ENCODE measurements at places on chromosomes 13 and 19.

GRCh38 chr13:60584976-60585375 lies 188.0 kb downstream of the TDRD3 start:
- no peak for DNase-seq

DNA sequence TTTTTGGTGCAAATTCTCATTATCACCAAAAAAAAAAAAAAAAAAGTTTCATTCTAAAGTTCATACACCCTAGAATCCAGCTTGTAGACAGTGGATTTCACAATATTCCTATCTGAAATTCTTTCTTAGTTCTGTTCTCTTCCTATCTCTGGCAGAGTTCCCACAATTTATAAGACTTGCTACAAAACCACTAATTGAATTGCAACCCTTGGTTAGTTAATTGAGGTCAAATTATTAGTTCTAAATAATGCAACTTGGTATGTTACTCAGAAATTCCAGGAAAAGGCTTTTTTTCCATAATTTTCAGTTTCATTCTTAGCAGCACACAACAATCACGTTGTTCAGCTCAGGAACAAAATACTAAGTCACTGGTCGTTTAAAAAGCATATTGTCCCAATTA lies 58.5 kb downstream of the SPATA13 start:
- DNase-seq, result no peak

- DNase-seq, result no peak
Observed at GRCh38 chr13:96490496-96490989, 400.6 kb downstream of the HS6ST3 start.

DNA sequence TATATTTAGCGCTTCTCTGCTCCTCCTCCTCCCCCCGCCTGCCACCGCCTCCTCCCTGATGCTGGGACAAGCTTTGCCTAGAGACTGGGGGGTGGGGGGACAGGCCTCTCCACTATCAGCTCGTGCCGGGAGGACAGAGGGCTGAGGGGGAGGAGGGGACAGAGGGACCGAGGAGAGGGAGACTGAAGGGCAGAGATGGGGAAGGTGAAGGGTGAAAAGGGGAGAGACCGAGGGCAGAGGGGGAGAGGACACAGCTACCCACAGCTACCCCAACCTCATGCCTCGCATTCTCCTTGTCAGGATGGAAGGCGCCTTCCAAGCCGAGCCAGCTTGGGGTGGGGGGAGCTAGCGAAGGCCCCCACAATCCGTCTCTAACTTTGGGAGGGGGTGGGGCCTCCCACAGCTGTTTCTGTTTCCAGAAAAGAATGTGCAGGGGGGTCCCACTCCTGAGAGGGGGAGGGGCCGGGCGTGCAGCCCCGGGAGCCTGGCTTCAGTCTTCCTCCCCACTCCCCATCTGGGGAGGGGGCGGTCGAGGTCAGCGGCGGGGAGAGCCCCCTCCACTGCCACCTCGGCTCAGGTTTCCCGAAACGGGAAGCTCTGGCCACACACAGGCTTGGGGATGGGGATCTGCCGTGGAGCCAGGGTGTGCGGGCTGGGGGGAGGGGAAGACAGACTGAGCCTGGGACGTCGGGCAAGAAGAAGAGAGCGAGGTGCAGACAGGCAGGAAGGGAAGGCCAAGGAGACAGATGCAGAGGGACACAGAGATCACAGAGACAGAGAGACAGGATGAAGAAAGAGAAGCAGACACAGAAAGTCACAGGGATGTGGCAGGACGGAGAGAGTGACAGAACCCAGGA lies 1.6 kb downstream of the DACT3 start:
- DNase-seq, result no peak

- DNase-seq, result no peak
Observed at GRCh38 chr19:5042556-5042955, 73.6 kb downstream of the KDM4B start.

GRCh38 chr13:92074658-92075057 lies 676.2 kb downstream of the GPC5 start:
- no peak for DNase-seq

DNA sequence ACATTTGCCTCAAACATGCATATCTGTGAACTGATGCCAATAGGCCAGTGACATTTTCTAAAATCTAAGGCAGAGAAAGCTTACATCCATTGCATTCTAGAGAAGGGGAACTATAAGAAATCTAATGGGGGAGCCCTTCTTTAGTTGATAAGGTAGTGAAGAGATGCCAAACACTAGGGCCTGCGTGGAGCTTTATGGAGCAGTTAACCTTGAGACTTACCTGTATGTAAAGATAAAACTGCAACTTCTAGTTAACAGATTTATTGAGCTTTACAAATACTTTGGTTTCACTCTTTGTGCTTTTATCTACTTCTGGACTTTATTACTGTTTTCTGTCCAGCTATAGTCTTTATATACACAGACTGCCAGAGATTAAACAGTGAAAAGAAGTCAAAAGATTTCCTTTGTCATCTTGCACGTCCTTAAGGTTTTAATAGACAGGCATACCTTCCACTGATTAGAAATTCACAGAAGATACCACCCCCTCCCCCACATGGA lies 457.6 kb downstream of the KLF12 start:
- no peak for DNase-seq

DNA sequence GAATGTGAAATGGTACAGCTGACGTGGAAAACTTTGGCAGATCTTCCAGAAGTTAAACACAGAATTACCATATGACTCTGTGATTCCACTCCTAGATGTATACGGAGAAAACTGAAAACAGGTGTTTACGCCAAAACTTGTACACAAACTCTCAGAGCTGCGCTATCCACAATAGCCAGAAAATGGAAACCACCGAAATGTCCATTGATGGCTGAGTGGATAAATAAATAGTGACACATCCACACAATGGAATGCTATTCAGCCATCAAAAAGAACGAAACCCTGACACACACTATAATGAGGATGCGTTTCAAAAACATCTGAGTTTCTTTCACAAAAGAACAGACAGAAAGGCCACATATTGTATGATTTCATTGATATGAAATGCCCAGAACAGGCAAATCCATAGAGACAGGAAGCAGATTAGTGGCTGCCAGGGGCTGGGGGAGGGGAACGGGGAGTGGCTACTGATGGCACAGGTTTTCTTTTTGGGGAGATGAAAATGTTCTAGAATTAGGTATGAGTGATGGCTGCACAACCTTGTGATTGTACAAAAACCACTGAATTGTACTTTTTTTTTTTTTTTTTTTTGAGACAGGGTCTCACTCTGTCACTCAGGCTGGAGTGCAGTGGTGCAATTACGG lies 33.0 kb downstream of the IL12RB1 start:
- DNase-seq, result no peak

GRCh38 chr19:42247640-42248199 lies 5.3 kb upstream of the GSK3A start:
- DNase-seq, result no peak

- no peak for DNase-seq
Observed at GRCh38 chr13:90640976-90641375, 706.5 kb upstream of the MIR17HG start.

DNA sequence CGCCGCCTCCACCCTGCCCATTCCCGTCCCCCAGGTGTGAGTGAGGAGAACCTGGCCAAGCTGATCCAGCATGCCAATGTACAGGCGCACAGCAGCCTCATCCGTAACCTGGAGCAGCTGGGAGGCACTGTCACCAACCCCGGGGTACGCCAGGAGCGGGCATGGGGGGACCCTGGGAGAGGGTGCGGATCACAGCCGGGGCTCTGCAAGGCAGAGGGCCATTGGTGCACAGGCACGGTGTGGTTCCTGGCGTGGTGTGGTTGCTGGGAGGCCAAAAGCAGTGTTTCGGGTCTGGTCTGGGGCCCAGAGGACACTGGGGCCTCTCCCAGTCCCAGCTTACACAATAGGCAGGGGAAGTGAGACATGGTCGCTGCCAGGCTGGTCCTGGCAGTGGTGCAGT lies 8.3 kb downstream of the STXBP2 start:
- no peak for DNase-seq

DNA sequence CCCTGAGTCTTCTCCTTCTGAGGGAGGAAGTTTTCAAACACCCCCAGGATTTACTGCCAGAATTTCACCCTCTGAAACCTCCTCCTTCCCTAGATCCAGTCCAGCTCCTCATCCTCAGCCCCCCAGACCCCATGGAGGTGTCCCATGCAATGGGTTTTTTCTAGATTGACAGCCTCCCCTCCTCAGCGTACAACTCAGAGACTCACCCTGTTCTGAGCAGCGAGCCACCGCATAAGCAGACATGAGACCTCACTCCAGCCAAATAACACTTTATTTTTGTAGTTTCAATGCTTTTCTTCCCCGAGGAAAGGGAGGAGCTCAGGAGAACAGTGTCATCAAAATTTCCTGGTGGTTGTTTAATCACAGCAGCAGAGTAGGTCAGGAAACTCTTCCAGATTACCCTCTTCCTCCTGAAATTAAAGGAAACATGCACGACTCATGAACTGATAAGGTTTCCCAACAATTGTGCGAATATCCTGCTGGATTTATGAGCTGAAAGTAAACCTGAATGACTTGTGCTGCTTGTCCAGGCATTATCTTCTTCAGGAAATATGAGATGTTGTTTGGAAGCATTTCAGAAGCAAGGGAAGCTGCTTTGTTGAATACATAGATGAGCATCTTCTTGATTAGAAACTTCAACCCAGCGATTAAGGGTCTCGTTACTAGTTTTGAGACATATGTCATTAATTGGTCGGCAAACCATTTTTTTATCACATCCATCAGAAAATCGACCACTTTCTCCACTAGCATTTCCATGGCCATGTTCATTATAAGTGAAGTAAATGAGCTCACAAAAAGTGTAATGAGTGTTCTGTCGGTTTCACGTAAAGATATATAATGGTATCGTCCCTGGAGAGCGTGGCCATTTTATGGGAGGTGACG lies 36.2 kb downstream of the ERICH4 start:
- DNase-seq, result no peak

GRCh38 chr13:102028868-102029267 lies 373.0 kb downstream of the FGF14 start:
- no peak for DNase-seq

- DNase-seq, result no peak
Observed at GRCh38 chr13:68713394-68713793, 1394.2 kb upstream of the ATXN8OS start.

DNA sequence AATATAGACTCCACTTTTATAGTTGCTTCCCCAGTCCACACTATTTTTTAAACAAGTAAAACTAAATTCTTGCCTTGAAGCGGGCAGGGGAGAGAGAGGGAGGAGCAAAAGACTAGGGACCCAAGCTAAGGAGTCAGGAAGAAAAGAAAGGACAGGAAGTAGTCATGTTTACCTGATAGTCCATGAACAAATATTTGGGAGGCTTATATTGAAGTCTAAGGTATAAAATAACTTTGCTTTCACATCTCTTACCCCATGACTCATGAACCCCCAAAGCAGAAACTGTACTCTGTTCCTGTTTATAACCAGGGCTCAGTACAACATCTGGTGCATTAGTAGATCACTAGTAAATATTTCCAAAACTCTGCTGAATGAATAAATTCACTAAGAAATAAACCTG lies 67.3 kb downstream of the ZAR1L start:
- no peak for DNase-seq

GRCh38 chr19:55391702-55392615 lies 6.2 kb downstream of the RPL28 start:
- DNase-seq, result no peak

DNA sequence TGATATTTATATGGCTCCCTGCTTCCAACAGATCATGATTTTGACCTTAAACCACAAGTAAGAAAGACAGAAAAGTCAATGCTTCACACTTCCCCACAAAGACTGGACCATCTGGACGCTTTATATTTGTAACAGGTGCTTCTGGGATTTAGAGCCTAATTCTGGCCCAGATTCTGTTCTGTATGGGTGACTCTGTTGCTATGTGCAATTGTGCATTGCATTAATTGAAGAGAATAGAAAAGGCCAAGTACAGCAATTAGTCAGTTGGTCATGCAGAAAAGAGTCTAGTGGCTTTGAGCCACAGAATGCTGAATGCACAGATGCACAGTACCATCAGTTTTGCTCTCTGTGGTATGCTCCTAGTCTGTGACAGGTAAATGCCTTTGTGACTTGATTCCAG lies 657.4 kb upstream of the ATXN8OS start:
- no peak for DNase-seq

DNA sequence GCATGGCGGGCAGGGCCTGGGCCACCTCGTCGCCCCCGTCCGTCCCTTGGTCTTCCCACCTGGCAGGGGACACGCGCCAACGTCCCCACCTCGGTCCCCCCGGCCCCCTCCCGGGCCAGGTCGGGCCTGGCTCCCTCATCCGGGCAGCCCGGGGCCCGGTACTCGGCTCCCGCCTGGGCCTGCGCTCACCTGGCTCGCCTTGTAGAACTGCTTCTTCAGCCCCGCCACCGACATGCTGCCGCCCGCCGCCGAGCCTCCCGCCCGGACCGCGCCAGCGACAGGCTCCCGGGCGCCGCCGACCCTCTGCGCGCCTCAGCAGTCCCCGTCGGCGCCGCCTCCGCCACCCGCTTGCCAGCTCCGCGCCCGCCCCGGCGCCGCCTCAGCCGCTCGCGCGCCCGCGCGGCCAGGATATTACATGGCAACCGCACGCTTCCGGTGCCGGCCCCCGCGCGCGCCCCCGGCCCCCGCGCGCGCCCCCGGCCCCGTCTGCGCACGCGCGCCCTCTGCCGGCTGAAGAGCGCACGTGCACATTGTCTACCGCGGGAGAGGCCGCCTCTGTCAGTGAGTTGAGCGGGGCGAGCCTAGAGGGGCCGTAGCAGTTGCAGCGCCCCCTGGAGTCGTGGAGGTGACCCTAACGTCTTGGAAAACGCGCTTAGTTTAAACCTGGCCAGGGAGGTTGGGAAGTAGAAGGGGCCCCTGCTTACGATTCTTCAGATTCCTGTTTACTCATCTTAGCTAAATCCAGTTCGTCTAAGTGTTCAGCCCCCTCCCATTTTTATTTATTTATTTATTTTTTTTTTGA lies at the start of gene SH3GL1:
SH3GL1 (minus strand) TSS at position 413 of the 802 bp plus-strand sequence; CDS start at position 234, 179 bp downstream.
- peak; percentile 97 for DNase-seq

- DNase-seq, result no peak
Observed at GRCh38 chr19:57651654-57651996, 17.1 kb upstream of the ZSCAN4 start.

GRCh38 chr13:48009284-48009683 lies 8.2 kb upstream of the SUCLA2 start:
- DNase-seq, result no peak

GRCh38 chr13:112874751-112875300 lies 94.2 kb upstream of the MCF2L start:
- DNase-seq, result no peak

DNA sequence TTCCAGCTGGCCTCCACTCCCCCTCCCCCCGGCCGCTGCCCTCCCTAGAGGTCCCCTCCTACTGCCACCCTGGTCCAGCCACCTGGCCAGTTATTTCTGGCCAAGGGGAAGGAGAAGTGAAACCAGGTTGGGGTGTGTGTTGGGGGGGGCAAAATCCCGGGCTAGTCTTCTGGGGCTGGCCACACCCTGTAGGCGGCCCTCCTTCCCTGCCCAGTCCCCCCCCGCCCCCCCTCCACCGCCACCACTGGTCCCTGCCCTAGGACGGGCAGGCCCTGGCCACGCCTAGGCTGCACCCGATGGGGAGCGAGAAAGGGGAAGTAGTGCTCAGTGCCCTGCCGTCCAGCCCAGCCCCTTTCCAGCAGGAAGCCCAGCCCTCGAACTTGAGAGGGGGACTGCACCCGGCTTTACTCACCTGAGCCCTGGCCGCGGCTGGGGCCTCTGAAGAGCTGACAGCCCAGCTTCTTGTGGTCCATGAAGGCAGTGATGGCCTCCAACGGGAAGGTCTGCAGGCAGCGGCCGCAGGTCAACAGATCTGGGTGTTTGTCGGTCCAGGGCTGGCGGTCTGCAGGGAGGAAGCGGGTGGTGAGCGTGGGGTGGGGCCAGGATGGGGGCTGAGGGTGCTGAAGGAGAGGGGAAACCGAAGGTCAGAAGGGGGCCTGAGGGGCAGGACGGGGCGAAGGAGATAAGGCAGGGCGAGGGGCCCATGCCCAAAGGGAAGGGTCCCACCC lies 813 bp downstream of the ZNF296 start:
- DNase-seq, result no peak

GRCh38 chr13:114045113-114045735 lies 71.3 kb upstream of the C13orf46 start:
- no peak for DNase-seq
